ENCODE measurements at places on chromosomes 1 and 21.

- H3K36me3 ChIP-seq = no peaks in the 10 kb centered on the region
- H3K4me1 ChIP-seq = no peaks in the 10 kb centered on the region
- no peak overlapping the region for H3K27ac ChIP-seq
- no peak overlapping the region for H3K4me3 ChIP-seq
- H3K27me3 ChIP-seq = no peaks in the 10 kb centered on the region
These were observed 120.4 kb upstream of the GREM2 start for GRCh38 chr1:240732390-240732789.

GRCh38 chr1:11720033-11720376 is 15.9 kb upstream of the AGTRAP start:
- H3K27ac ChIP-seq = no peak overlapping the region
- no peaks in the 10 kb centered on the region for H3K27me3 ChIP-seq
- no peak for DNase-seq
- H3K4me3 ChIP-seq = no peak overlapping the region
- H3K4me1 ChIP-seq = peaks cover 11% of the 10 kb centered on the region

DNA sequence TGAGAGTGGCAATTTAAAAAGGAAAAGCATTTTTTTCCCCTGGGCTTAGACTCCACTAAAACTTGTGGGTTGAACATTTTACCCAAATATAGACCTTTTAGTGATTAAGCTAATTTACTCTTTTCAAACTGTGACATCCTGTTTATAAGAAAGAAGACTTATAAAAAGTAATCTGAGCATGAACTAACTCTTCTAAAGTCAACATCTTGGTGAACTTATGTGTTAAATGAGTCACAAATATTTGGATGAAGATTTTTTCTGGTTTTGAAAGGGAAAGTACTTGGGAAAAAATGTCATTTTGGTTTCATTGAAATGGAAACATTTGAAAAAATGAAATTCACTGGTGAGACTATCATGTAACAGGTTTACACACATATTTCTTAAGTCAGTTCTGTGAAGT is 109.8 kb downstream of the KCNK2 start:
- no peak overlapping the region for H3K4me3 ChIP-seq
- DNase-seq = no peak
- no peaks in the 10 kb centered on the region for H3K36me3 ChIP-seq
- no peak overlapping the region for H3K27ac ChIP-seq

DNA sequence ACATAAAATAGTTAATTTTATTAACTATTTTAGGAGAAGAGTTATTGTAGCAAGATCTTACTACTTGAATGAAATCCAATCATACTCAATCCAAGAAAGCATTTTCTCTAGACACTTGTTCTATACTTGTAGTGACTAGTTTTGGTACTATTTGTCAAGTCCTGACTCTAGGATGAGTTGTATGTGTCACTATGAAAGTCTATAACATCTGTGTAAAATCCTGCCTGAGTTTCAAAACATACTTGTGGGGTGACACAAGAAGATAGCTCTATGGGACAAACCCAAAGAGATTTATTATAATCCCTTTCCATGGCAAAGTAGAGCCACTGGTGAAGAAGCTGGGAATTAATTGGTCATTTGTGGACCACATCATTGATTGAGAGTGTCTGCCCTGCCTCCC is 1042.2 kb upstream of the ADGRL4 start:
- no peak overlapping the region for H3K27ac ChIP-seq
- H3K4me3 ChIP-seq = no peak overlapping the region
- H3K36me3 ChIP-seq = no peaks in the 10 kb centered on the region
- H3K27me3 ChIP-seq = no peaks in the 10 kb centered on the region
- H3K4me1 ChIP-seq = no peaks in the 10 kb centered on the region

GRCh38 chr1:2650967-2651645 is 18.3 kb upstream of the MMEL1 start:
- no peaks in the 10 kb centered on the region for H3K36me3 ChIP-seq
- no peaks in the 10 kb centered on the region for H3K27me3 ChIP-seq
- no peaks in the 10 kb centered on the region for H3K4me1 ChIP-seq
- H3K27ac ChIP-seq = no peak overlapping the region
- peak; percentile 44 for DNase-seq
- H3K4me3 ChIP-seq = no peak overlapping the region

GRCh38 chr1:62746086-62746808 is 37.7 kb upstream of the ATG4C start:
- H3K27ac ChIP-seq = no peak overlapping the region
- H3K36me3 ChIP-seq = no peaks in the 10 kb centered on the region
- peaks cover 27% of the 10 kb centered on the region for H3K4me1 ChIP-seq

Measured in tibial artery (tissue), 4 donors.